T-helper 17 cell (primary cell): ENCODE measurements at places on chromosomes 12 and 14.

DNA sequence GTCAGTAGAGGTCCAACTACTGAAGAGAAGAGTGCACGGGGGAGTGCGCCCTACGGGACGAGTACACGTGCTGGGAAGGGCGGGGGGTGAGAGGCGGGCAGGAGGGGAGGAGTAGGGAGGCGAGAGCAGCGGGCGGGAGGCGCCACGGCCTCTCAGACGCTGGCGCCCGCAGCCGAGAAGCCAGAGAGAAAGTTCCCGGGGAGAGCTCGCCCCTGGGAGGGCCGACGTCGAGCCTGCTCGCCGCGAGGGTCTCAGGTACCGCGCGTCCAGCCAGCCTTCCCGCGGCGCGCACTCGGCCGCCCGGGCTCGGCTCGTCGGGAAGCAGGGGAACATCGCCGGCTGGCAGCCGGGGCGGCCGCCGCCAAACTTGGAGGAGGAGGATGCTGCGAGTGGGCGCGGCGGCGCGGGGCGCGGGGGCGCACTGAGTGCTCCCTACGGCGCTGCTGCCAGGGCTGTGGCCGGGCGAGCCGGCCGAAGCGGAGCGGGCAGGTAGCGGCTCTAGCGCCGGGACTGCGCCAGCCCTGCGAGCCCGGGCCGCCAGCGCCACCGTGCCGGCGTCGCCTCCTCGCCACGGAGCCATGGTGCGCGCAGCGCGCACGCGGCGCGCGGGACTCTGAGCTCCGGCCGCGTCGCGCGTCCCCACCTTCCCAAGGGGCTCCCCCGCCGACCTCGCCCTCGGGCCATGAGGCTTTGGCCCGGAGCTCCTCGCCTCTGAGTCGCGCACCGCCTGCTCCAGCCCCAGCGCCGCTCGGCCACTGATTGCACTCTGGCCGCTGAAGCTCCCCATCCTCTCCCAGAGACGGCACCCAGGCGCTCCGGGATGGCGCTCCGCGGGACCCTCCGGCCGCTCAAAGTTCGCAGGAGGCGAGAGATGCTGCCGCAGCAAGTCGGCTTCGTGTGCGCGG, at the start of gene SLC24A4:
Gene SLC24A4 (plus strand): TSS at position 155 of the 905 bp plus-strand sequence. CDS start 666 bp downstream, at position 821.
- DNase-seq, result no peak

DNA sequence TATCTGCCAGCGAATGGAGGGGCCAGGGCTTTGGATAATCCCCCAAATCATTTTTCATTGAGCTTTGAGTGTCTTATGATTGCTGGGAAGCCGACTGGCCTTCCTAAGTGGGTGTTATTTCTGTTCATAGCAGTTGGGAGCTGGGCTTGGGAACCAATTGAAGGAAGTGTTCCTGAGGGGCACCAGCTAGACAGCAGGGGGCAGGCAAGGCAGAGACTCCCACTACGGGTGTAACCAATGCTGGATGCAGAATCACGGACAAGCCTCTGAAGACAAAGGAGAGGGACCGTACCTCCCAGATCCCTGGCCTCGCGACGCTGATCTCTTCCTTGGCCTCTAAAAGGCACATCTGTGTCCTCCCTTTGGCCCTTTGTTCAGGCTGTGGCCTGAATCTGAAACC, 149.0 kb upstream of the PRMT8 start:
- DNase-seq, result no peak

- DNase-seq, result peak; percentile 26
These were observed 11.1 kb upstream of the CLEC2A start for GRCh38 chr12:9943240-9943639.

- DNase-seq, result peak; percentile 60
These were observed 473.1 kb downstream of the TMEM121 start for GRCh38 chr14:105999361-106000028.

- no peak for DNase-seq
These were observed 49.1 kb upstream of the RGS6 start for GRCh38 chr14:71883094-71883493.

DNA sequence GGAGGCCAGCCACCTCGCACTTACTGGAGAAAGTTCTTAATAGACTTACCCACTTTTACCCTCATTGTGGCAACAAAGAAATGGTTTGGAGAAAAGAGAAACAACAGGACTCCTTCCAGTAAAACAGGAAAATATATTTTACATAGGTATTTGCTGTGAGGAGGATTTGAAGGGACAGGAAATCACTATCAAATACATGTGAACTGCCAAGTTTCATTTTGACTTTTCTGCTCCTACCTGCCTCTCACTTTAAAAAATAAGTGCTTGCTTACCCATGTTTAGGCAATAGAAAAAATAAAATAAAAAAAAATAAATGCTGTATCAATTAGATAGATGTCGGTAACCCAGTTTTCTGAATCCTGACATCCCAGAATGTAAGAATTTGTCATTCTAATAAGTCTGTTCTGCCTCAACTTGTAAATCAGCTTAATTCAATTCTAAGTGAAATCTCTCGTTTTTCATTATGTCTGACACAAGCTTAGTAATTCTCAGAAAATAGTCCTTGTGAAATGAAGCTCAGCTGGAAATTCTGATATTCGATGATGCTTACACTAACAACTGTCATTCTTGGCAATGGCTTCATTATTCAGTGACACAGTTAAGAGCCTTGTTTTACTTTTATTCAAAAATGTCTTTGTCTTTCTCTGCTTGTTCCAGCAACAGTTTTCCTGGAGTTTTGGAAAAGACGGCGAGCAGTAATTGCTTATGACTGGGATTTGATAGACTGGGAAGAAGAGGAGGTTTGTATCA, 131.3 kb downstream of the SLC5A8 start:
- no peak for DNase-seq
